A549 (cell line): ENCODE measurements at places on chromosomes 4 and X.

DNA sequence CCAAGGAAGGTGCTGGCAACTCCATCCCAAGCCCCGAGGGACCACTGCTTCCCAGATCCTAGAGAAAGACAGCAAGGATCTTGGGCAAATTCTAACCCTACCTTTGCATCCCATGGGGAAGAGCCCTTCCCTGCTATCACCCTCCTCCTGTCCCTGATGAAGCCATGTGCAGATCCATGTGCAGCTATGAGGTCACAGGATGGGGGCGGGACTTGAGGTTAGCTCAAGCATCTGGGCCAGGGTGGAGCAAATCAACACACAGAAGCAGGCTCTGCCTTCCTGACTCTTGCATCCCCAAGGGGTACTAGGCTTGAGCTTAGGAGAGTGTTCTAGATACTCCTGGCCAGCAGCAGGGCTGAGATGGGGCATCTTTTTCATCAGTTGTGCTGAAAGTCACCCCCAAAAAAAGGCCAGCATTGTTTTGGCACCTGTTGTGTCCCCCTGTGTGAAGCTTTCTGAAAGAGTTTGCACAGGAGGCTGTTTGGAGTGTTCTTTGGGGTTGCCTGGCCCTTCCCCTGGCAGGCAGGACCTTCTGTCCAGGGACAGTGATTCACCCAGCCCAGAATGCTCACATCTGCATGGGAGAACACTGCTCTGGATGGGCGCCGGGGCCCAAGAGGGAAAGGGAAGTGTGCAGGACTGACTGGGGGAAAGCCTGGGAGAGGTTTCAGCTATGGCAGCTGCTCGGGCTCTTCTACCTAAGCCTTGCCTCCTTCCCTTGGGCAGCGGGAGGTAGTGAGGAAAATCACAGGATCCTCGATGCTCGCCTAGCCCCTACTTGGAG lies 50.8 kb downstream of the PRPS1 start:
- peak; percentile 24 for DNase-seq

DNA sequence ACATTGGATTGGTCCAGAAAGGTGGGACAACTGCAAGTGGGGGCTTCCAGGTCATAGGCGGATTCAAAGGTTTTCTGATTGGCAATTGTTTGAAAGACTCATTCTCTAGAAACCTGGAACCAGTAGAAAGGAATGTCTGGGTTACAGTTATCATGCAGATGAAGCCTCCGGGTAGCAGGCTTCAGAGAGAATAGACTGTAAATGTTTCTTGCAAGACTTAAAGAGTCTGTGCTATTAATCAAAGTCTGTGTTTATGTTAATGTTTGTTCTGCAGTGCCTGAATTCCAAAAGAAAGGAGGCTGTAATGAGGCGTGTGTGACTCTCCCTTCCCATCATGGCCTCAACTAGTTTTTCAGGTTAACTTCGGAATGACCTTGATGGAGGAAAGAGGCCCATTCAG lies 43.9 kb upstream of the GC start:
- no peak for DNase-seq

DNA sequence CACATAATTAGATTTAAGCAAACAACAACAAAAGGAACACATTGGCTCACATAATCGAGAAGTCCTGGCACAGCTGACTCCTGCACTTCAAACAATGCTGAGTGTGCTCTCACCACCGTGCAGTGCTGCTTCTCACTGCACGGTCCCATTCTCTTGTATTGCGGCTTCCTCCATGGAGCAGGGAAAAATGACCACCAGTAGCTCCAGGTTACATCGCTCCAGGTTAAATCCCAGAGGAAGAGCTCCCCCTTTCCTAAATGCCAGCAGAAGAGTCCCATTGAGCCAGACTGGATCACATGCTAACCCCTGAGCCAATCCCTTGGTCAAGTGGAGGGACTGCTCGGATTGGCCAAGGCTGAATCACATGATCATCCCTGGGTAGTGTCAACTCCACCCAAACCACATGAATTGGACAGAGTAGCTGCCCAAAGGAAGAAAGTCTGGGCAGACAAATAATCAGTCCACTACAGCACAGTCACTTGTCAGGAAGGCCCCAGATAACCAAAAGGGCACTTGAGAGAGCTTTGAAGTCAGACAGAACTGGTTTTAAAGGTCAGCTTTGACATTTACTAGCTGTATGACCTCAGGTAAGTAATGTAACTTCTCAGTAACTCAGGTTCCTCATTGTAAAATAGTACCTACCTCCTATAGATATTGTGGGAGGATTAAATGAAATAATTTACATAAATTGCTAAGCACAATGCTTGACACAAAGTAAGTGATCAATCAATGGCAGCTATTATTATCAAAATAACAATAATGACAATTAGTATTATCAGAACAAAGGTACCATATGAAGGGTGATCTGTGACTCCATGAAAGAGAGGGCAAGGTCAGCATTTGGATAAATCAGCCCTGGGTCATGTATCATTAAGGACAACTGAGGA lies 14.3 kb downstream of the TEC start:
- no peak for DNase-seq

GRCh38 chrX:45591650-45592049 lies 391.0 kb upstream of the DIPK2B start:
- DNase-seq = no peak

DNA sequence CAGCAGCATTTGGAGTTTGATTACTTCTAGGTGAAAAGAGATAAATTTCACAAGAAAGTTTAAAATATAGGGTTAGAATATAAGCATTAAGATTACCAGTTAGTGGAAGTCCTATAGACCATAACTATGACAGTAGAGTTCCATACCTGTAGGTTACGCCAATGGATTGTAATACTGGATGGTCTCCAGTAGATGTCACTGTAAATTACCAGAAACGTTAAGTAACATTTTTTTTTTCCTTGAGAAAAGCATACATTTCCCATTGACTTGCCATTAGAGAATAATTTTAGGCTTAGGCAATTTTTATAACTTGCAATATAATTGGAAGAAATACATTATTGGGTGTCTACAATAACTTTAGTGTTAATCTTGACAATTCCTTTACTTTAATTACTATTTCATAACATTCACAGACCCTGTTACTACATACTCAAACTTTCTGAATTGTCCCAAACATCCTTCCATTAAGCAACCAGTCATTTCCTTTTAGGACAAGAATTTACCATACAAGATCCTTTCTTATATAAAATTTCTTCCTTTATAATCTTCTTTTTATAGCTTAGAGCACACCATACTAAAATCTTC lies 304.1 kb upstream of the TECRL start:
- no peak for DNase-seq

DNA sequence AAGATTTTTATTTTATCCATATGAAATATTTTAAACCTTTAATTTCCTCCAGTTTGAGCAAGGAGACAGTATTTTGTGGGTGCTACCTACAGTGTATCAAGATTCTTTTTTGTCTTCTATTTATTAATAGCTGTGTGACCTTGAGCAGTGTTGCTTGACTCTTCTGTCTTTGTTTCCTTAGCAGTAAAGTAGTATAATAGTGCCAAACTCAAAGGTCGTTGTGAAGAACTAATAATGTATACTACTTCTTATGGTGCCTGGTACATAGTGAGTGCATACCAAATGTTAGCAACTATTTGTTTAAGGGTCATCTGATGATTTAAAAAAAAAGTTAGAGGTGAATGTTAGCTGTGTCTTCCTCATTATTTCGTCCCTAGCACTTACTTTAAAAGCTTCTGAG lies 30.5 kb downstream of the SMARCAD1 start:
- DNase-seq = no peak

- DNase-seq = no peak
These were observed 29.3 kb upstream of the MYOZ2 start for GRCh38 chr4:119106036-119107000.

- no peak for DNase-seq
These were observed 7.6 kb downstream of the SGMS2 start for GRCh38 chr4:107832275-107832807.

DNA sequence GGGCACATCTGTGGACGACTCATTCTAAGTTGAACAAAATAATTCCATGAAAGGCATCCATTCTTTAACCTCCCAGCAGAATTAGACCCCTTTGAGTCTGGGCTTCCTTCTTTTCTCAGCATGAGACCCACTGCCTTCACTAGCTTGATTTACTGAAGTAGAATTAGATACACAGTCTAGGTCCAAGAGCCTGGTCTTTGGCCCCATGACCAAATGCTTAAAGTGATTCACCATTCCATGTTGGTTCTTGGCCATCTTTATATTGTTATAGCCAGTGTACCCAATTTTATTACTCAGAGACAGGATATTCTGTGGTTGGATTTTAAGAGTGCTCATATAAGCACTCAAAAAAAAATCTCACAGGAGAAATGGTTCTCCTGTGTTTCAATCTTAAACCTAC lies 155.3 kb upstream of the GPC4 start:
- DNase-seq = no peak

DNA sequence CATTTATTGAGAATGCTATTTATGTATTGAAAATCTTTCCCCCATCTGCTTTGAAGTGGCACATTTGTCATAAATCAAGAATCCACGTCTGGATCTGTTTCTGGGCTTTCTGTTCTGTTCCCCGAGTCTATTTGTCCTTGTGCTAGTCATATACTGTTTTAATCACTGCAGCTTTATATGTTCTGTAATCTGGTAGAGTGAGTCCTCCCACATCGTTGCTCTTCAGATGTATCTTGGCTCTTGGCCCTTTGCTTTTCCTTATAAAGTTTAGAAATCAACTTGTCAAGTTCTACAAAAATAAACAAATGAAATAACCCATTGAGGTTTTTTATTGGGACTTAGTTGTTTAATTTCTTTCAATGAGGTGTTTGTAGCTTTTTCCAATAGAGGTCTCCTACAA lies 29.0 kb downstream of the LONRF3 start:
- no peak for DNase-seq

- DNase-seq = no peak
These were observed 1.2 kb downstream of the RAP1GDS1 start for GRCh38 chr4:98262431-98262830.

DNA sequence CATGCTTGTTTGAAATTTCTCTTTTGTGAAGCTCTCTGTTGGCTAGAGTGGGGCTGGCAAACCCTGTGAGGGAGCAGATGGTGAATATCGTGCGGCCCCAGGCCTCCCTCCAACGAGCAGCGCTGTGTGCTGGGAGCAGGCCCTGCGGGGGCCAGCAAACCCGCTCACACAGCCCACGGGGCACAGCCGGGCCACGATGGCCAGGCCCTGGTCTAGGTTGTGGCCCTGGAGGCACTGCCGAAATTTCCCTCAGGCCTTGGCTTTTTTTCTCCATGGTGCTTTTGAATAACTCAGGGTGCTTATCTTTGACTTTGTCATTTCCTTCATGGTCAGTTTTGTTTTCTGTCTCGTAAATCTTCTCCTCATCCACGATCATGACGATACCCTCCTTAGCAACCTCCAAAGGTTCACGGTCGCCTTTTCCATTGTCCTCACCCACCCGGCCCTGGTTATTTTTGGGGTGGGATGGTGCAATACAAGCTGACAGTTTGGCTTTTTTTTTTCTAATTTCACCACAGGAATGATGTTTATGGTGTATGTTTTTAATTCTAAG lies 20.7 kb downstream of the PCGF3 start:
- DNase-seq = no peak
